ENCODE measurements at places on chromosomes 7 and 10.

DNA sequence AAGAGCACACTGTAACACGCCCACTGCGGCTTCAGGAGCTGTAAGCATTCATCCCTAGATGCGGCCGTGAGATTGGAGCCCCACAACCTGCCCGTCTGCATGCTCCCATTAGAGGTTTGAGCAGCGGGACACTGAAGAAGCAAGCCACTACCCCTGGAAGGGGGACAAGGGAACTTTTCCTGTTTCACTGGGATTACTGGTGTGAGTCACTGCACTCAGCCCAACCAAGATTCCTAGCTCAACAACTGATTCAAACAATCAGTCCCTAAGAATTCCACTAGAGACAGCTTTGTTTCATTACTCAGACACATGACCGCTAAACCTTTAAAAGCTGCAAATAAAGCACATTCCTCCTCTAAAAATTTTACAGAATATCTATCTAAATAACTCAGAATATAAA is 69.8 kb downstream of the ORC5 start:
- DNase-seq, result no peak

DNA sequence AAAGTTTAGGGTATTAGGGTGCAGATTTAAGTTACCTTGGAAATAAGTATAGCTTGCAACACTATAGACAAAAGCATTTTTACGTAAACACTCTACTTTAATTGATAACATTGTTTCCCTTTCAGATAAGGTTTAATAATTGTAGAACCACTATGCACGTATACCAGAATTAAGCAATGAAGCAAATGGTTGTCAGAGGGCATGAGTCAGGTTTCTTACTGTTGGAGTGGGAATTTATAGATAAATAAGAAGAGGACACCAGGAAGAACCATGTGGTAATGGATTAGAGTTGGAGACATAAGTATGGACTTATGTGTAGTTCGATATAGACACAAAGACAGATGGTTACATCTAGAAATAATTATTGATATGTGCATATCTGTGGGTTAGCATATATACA is 355.6 kb downstream of the ETV1 start:
- DNase-seq, result no peak

- DNase-seq, result no peak
Measured at GRCh38 chr10:75428434-75429158, 2.8 kb upstream of the LRMDA start.

GRCh38 chr7:55546814-55547213 is 25.5 kb downstream of the VOPP1 start:
- DNase-seq, result no peak

GRCh38 chr7:50793947-50794570 is 11.4 kb upstream of the GRB10 start:
- DNase-seq, result no peak

DNA sequence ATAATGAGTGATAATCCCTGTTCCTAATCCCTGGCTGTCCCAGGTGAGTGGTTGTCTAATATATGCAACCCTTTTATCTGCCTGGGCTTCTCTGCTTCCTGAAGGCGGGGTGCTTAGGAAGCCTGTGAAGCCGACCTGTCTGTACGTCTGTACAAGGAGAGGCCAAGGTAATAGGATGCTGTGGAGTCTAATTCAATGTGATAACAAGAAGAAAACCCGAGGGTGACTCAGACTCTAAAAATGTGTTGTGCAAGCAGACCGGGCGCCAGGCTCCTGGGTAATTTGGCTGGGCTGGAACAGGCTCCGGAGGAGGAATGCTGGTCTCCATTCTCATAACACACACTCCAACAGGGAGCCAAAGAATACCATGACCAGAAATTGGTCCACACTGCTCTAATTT is 43.6 kb downstream of the THNSL1 start:
- DNase-seq, result no peak

- DNase-seq, result no peak
Measured at GRCh38 chr10:132891368-132891767, 51.0 kb downstream of the CFAP46 start.

GRCh38 chr7:21099432-21099831 is 312.7 kb upstream of the SP8 start:
- DNase-seq, result no peak

- no peak for DNase-seq
Measured at GRCh38 chr10:62981096-62981495, 152.0 kb upstream of the NRBF2 start.

DNA sequence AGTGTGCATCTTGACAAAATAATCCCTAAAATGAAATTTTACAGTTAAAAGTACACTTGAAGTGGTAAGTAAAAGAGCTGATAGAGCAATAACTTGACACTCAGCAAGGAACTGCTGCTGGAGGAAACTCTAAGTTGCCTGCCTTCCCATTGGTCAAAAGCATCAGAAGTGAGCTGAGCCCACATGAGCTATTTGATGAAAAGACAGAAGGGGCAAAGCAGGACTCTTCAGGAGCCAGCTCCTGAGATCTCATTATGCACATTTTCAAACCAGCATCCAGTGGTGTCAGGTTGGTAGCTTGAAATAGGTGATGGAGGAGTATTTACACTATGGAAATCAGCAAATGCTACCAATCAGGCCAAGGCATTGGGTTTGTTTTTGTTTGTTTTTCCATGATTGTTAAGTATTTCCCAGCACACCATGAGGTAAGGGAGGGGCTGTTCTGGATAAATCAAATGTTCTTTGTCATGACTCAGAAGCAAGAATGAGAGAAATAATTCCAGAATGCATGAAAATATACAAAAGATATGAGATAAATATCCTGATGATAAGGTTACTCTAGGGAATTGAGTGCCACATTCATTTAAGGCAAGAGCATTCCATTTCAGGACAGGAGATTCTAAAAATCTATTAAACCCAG is 316.6 kb downstream of the SNX13 start:
- no peak for DNase-seq
